Hepatocyte (in vitro differentiated cells): ENCODE measurements at places on chromosomes 7 and 10.
A peak's percentile ranks its signal among the peaks of the same experiment; 100 is the strongest.

GRCh38 chr10:78362406-78363022 lies 328.9 kb downstream of the RPS24 start:
- no peak for DNase-seq

- DNase-seq: no peak
Measured at GRCh38 chr10:89954061-89954460, 252.7 kb downstream of the KIF20B start.

- DNase-seq: no peak
Measured at GRCh38 chr10:125556882-125557281, 126.1 kb downstream of the TEX36 start.

DNA sequence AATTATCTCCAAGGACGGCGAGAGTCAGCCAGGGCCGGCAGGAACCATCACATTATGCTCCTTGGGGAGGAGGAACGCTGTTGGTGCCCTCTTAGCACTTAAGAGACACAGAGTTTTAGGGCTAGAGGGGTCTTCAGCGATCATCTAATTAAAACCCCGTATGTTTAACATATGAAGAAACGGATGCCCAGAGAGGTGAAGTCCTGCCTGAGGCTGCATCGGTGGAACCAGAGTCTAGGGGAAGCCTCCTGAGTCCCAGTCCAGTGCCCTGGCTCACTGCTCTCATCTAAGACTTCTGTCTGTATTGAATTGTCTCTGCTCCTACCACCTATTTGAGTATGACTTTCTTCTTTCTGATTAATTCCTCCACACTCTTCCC lies 688 bp upstream of the ABCB4 start:
- DNase-seq: no peak

GRCh38 chr10:44049301-44050015 lies 335.4 kb downstream of the CXCL12 start:
- no peak for DNase-seq

GRCh38 chr7:16210171-16210570 lies 211.2 kb downstream of the CRPPA start:
- no peak for DNase-seq

DNA sequence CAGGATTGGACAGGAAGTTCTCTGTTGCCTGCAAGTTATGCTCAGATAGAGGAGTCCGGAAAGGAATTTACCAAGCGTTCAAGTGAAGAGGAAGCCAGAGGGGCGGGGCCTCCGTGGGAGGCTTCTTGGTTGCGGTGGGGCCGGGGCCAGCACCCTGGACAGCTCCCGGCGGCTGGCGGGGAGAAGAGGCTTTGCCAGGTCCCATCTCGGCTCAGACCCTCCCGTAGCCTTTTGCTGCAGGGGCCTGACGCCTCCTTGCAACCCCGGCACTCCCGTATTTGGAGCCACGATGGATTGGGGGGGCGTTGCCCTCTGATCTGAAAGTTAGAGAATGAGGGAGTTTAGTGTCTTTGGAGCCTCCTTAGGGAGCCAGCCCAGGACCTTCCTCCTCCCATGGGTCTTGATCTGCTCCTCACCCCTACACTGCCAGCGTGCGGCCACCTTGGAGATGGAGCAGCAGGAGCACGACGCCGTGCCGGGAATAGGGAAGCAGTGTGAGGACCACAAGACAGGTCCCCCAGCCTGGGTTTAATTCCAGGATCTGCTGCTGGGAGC lies 3.1 kb upstream of the SLC18A3 start:
- DNase-seq: peak; percentile 91

DNA sequence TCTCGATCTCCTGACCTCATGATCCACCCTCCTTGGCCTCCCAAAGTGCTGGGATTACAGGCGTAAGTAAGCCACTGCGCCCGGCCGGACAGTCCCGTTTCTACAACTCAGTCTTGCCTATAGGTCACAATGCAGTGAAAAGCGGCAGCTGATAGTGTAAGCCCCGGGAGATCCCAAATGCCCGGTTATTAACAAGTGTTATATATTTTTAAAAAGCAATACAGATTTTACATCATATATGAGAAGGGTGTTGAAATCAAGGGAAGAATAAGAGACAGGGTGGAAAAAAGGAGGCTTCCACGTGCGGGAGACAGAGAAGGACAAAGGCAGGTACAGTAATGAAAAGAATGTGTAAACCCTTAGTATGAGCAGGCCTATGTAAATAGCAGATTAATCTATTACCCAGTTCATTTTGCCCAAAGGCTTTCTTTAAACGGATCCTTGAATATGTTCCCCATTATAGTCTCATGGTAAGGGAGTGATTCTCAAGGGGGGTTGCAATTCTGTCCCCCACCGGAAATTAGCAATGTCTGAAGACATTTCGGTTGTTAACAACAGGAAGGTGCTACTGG lies 170.8 kb downstream of the PDE1C start:
- DNase-seq: no peak

DNA sequence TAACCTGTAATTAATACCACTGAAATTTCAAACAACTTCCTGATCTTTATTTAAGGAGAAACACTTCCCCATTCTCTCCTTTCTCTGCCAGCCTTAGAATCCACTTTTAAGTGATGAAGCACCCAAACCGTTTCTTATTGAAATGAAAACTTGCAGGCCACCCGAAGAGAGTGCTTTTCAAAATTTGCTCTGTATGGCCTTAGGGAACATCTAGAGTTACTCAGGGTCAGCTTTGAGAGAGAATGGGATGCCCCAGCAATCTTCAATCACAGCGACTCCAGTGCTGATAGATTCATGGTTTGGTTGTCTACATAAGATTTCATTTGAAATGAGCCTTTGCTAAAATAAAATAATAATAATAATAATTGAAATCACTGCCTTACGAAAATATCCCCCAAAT lies 323.1 kb downstream of the PCLO start:
- no peak for DNase-seq

DNA sequence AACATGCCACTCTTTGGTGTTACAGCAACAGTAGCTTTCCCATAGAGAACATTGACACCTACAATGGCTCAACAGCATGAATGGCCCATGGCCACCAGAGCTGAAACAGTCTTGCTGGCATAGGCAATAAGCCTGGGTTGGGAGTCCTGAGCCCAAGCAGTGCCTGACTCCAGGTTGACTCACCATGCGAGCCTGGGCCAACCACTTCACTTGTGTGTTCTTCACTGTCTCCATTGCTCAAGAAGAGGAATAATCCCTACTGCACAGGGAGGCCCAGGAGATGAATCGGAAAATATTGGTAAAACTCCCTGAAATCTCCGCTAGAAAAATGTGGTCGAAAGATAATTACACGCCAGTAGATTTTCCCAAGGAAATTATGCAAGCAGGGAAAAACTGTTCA lies 89.2 kb upstream of the INHBA start:
- DNase-seq: no peak

- DNase-seq: no peak
Measured at GRCh38 chr10:67110286-67110685, 184.4 kb downstream of the LRRTM3 start.

- no peak for DNase-seq
Measured at GRCh38 chr10:96493871-96494525, 19.7 kb downstream of the TLL2 start.

DNA sequence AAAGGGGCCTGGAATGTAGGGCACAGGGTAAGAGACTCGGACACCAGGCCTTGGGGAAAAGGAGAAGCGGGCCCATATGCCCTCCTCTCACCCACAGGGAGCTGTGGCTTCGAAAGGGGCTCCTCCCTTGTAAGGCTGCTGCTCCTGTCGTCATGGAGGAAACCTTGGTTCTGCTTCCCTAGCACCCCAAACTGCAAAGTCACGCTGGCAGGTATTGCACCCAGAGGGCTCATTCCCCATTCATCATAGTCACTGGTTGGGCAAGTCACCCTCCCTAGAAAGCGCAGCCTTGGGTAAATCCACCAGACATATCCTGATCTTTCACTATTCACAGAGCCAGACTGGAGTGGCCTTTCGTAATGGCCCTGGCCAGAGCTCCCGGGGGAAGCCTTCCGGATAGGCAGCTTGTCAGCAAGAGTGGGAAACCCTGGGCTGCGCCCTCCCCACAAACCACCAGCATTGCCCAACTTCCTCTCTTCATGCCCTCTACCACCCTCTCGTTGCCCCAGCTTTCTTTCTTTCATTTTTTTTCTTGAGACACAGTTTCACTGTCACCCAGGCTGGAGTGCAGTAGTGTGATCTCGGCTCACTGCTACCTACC lies 121.0 kb downstream of the HIP1 start:
- no peak for DNase-seq

GRCh38 chr10:34127676-34128075 lies 687.4 kb downstream of the PARD3 start:
- DNase-seq: no peak

GRCh38 chr10:31853629-31854028 lies 75.0 kb downstream of the ARHGAP12 start:
- DNase-seq: no peak

- no peak for DNase-seq
Measured at GRCh38 chr10:44995914-44996669, 4.6 kb upstream of the ZNF22 start.

DNA sequence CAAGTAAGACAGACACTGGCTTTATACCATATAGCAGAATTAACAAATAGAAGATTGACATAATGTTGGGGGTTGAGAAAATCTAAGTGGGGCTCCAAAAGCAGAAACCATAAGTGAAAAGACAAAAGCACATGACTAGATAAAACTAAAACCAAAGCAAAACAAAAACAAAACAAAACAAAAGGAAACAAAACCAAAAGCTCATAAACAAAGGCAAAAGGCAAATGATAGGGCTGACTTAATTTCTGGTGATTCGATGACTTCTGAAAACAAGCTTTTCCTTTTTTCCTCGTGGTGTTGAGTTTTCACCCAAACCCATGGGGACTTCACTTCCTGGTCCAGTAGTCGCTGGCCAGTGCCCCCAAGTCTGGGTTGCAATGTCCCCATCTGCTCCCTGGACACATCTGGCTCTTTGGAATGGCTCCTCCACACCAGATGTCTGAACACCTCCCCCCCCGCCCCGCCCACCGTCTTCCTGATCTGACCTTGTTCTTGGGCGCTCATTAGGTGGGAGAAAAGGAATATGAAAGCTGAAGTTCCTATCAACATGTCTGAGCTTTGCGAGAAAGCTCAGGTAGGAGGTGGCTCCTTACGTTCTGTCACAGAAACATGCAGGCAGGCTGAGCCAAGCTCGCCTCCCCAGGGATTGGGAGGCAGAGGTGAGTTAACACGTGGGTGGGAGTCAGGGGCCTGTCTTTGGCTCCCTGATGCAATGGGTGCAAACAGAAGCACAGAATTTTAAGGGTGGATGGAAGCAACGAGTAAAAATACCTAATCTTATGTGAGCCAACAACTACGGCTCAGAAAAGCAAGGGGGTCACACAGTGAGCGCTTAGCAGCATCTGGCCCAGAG lies 121.0 kb downstream of the NEURL1 start:
- no peak for DNase-seq

DNA sequence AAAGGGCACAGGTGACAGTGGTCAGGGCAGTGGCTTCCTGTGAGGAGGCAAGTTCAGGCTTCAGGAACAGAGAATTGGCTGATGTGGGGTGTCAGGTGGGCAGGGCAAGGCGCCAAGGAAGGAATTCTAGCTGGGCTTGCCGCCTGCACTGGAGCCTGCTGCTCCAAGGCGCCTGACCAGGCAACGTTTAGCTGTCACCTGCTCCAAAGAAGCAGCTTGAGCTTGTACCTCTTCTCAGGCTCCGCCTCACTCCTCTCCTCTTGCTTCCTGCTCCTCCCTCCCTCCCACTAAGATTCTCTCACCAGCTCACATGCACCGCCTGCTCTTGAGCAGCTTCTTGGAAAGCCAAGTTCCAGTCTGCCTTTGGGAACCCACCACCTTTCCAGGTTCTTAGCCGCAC lies 187.4 kb upstream of the GRB10 start:
- DNase-seq: no peak

DNA sequence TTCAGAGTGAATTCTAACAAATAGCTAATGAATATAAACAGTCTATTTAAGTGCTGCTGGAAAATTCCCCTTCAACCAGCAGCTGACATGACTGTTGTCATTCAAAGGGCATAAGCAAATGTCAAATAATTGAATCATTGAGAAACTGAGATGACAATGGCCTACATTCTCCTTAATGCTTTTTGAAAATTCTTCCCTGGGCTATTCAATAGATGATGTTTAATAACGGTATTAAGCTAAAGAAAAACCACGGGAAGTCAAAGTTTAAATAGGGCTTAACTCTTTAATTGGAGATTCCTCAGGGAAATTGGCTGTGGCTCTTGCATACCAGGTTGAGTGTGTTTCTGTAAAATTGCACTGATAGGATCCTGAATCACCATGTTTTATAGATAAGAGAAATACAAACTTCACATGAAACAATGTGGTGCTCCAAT lies 77.0 kb downstream of the ARL4A start:
- DNase-seq: no peak

- DNase-seq: no peak
Measured at GRCh38 chr10:59814878-59815277, 61.6 kb upstream of the MRLN start.

DNA sequence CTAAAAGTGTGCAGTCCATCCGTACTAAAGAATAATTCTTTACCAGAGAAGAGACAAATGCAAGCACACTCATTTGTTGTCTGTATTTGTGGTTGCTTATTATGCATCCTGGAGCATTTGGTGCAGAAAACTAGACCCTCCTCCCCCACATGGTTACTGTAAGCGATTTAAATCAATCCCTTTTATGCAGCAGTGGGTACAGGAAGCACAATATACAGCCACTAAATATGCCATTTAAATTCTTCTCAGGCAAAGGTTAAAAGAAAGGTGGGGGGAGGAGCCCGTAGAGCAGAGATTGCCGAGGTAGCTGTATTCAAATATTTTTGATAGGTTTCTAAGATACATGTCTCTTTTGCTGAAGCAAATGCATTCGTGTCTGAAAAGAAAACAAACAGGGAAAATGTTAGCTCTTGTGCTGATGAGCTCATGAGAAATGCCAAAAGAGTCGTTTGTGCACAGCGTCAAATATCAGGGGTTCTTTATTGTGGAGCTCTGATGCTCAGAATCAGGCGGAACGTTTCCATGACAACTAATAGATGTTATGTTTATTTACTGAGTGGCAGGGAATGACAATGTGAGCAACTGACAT lies 131.3 kb upstream of the NPVF start:
- DNase-seq: peak; percentile 43

GRCh38 chr10:48926255-48926654 lies 13.4 kb downstream of the LRRC18 start:
- no peak for DNase-seq

- peak; percentile 30 for DNase-seq
Measured at GRCh38 chr7:40680657-40681056, 545.9 kb downstream of the SUGCT start.

GRCh38 chr10:51472154-51472553 lies 227.2 kb downstream of the CSTF2T start:
- no peak for DNase-seq

GRCh38 chr10:5376450-5376849 lies 11.7 kb downstream of the UCN3 start:
- DNase-seq: no peak

- no peak for DNase-seq
Measured at GRCh38 chr10:17196045-17196444, 5.4 kb downstream of the TRDMT1 start.

- DNase-seq: peak; percentile 84
Measured at GRCh38 chr10:102408728-102409603, 9.6 kb downstream of the PSD start.
